NCI-H187 treated with DMSO at 0.1 percent for 48 hours (cell line): ENCODE measurements at places on chromosomes 6 and 20.

DNA sequence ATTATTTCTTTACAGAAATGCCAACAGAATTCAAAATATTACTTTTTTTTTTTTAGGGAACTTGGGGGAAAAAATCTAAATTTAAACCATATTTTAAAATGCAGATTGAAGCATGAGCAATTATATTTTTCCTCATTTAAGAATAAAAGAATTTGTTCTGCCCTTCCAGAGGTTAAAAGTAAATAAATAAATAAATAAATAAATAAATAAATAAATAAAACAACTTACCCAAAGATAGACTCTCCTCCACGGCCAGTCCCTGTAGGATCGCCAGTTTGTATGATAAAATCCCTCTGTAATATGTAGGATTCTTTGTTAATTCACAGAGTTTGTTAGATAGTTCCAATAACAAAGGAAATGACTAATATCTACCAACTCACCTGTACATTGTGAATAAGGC, 4.7 kb downstream of the PPIL4 start:
- no peak for DNase-seq

DNA sequence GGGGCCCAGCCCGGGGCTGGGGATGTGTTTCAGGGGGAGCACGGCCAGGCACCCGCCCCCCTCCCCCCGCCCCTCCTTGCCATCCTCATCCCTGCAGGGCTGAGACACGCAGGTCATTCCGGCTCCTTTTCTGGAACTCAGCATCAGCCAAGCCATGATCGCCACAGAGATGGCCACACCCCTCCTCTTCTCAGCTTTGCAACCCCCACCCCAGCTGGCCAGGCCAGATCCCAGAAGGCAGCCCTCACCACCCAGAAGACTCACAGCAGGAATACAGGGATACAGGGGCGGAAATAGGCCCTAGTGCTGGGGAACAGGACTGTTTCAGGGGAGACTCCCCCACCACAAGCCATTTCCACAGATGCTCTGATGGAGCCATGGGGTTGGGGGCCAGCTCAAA, 33.5 kb downstream of the YTHDF1 start:
- DNase-seq: no peak

DNA sequence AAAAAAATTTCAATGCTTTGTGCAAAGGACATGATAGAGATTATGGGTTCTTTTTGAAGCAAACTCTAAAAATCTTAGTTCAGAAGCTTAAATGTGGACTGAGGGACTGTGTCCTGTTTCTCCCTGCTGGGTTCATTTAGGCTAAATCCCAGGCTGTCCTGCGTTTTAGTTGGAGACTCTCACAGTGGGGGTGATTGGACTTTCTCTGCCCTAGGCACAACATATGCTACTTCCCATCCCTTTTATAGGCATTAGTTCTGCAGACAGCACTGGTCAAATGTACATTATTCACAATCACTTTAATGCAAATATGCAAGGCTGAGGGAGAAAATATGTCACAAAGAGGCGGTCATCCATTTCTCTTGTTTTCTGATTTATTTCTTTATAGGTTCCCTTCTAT, 71.3 kb downstream of the TFAP2B start:
- DNase-seq: no peak

DNA sequence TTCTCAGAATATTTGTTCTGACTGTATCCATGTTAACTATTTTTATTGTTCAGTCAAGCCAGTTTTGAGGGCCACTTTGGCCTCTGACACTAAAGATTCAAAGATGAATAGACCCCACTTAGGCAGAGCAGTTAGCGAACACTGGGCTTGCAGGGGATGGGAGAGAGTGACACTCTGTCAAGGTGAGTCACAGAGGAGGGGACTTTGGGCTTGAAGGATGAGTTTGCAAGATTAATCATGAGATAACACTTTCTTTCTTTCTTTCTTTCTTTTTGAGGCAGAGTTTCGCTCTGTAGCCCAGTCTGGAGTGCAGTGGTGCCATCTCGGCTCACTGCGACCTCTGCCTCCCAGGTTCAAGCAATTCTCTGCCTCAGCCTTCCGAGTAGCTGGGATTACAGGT, 46.4 kb downstream of the SPATA2 start:
- no peak for DNase-seq

GRCh38 chr6:88964509-88964908, 1.1 kb upstream of the RNGTT start:
- DNase-seq: no peak

GRCh38 chr6:41722969-41723529, 12.4 kb downstream of the TFEB start:
- DNase-seq: no peak

DNA sequence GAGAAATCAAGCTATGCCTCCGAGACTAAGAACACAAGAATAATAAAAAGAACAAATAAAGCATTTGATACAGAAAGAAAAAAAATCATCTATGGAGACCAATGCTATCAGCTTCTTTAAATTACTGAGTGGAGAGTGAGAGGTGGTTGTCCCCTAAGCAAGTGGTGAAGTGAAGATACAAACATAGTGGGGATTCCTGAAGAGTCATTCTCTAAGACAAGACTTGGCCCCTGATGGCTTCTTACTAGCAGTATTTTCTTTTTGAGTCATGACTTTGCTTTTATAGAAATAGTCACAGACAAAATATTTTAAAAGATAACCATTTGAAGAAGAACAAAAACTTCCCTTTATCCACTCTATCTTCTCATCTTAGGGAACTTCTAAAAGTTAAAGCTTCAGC, 261.4 kb upstream of the PRDM1 start:
- no peak for DNase-seq
